BJ (cell line): ENCODE measurements at places on chromosomes 16 and 17.

DNA sequence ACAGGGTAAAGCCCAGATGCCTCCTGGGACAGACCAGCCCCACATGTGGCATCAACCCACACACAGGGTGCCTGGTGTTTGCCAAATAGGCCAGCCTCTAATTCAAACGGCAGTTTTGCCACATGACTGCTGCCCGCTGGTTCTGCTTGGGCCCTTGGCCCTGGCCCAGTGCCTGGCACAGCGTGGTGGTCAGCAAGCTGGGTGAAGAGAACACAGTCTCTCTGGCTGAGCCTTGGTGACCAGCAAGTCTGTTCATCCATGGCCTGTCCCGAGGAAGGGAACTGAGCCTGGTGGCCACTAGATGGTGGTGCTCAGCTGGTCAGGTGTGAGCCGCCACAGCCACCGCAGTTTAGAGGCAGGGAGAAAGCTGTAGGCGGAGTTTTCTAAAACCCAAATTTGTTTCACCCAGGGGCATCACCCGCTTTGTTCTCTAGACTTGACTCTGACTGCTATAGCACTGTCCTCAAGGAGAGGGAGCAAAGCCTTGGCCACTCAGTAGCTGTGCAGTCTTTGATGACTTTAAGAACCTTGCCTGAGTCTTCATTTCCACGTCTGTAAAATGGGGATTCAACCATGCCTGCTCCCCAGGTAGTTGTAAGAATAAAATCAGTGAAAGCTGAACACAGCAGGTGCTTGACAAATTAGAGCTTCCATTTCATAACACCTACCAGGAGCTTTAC, 4.7 kb upstream of the GFAP start:
- no peak for DNase-seq

DNA sequence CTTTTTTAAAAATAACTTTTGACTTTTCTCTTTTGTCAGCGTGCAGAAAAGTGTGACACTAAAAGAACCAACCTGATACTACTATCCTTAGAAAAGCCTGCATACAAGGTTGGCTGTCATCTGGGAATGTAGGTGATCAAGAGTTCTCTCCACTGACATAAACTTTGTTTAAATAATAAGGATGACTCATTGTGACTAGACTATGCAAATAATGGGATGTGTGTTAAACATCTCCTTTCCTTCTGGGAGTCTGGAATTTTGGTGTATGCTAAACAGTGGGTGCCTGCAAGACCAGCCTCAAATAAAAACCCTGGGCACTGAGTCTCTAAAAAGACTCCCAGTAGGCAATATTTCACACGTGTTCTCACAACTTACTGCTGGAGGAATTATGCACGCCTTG, 373.4 kb downstream of the CNTNAP4 start:
- DNase-seq: no peak

DNA sequence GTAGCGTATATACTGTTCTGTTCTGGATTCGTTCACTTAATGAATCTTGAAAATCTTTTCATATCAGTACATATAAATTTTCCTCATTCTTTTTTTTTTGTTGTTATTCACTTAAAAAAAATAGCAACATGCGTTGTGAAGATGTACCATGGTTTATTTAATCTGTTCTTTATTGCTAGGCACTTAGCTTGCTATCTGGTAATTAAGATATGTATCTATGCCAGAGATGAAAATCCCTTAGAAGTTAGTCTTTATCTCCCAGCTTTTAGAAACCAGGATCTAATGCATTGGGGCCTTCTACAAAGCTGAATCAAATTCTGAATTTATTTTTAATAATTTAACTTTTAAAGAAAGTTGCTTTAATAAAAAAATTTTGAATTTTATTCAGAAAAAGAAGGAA, 13.0 kb upstream of the DNAJA2 start:
- DNase-seq: no peak

DNA sequence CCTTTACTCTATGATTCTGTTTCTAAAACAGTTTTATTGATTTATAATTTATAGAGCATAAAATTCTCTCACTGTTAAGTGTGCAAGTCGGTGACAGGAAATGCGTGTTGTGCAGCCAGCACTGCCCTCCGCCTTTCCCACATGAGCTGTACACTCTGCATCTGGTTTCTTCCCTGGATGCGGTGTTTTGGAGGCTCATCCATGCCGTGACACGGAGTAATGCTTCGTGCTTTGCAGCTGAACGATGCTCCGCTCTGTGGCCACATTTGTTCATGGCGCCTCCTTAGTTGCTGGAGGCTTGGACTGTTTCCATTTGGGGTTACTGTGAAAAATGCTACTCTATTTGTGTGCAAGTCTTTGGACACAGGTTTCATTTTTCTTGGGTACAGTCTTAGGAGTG, 7.2 kb upstream of the IGFALS start:
- no peak for DNase-seq

- no peak for DNase-seq
These were observed 156.4 kb downstream of the C16orf95 start for GRCh38 chr16:87160701-87161337.

GRCh38 chr16:67919622-67920221, 11.9 kb downstream of the CTRL start:
- DNase-seq: no peak

- no peak for DNase-seq
These were observed 1603.8 kb downstream of the CDH8 start for GRCh38 chr16:60432472-60432871.

- no peak for DNase-seq
These were observed 35.4 kb downstream of the CCDC57 start for GRCh38 chr17:82177276-82177675.

- DNase-seq: peak; percentile 74
These were observed 67.3 kb upstream of the PLCG2 start for GRCh38 chr16:81711657-81712319.

GRCh38 chr16:57377080-57377841, 5.0 kb downstream of the CX3CL1 start:
- no peak for DNase-seq

DNA sequence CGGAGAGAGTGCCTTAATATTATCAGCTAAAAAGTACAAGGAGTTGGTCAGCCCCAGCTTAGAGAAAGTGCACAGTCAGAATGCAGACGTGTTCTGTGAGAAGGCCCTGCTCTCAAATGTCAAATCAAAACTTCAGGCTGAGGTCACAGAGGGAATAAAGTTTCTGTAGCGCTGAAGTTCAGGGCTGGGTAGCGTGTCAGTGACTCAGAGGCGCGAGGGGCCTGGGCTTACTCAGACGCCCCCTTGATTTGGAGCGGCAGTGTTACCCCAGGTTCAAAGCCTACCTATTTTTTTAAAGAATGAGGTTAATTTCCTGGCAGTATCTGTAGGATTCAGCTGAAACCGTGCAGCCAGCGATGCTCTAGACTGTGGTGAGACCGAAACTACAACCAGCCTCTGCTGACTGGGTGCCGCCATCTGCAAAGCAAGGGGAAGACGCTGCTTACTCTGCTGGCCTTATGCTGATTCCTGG, 4.8 kb downstream of the CIAO3 start:
- no peak for DNase-seq

- DNase-seq: no peak
These were observed 74.7 kb upstream of the SDK2 start for GRCh38 chr17:73718912-73719311.
